ENCODE measurements at places on chromosomes 6 and 20. TPM values are rescaled to one million over a fixed set of nuclear protein-coding genes. Genes with fewer than 3 reads are reported as not detected.

Gene CDKN1A
- 404 TPM for total RNA-seq

Gene SLC23A2
- 11.2 TPM for total RNA-seq

Gene CDH4
- 8.5 TPM for total RNA-seq

Gene POM121L2
- total RNA-seq, result not detected

Gene OR2H1
- total RNA-seq, result not detected

Gene DAAM2
- 6.5 TPM for total RNA-seq

Gene C6orf141
- 55.3 TPM for total RNA-seq

Gene TNFRSF6B
- total RNA-seq, result 57.4 TPM

Gene FOXO3
- 34.6 TPM for total RNA-seq

Gene PDE10A
- 2.3 TPM for total RNA-seq

Gene TSBP1
- not detected for total RNA-seq

Gene PPP1R14C
- 1.9 TPM for total RNA-seq

Gene MYCT1
- under 0.01 TPM for total RNA-seq

Gene DEFB123
- total RNA-seq, result not detected

Gene SPEF1
- 0.25 TPM for total RNA-seq

Gene RSPH4A
- 0.12 TPM for total RNA-seq

Gene MYLK4
- total RNA-seq, result 0.25 TPM

Gene NPEPL1
- 28.2 TPM for total RNA-seq

Gene THEMIS
- total RNA-seq, result not detected

Gene ERVFRD-1
- total RNA-seq, result 0.12 TPM

Gene CD24
- 1.2 TPM for total RNA-seq

Gene RCAN2
- 1.5 TPM for total RNA-seq

Gene FAM209B
- not detected for total RNA-seq

Gene SLPI
- total RNA-seq, result not detected

Gene GUCA1A
- total RNA-seq, result not detected

Gene HLA-F
- total RNA-seq, result 1.4 TPM

Gene TSPO2
- not detected for total RNA-seq

Gene KIFC1
- 15.0 TPM for total RNA-seq

Gene SPAG4
- 12.7 TPM for total RNA-seq

Gene BPI
- not detected for total RNA-seq

Gene PHACTR3
- not detected for total RNA-seq

Gene NEDD9
- 0.33 TPM for total RNA-seq

Gene KIAA1755
- total RNA-seq, result 0.66 TPM

Gene GSTA2
- total RNA-seq, result not detected

Gene MYB
- 0.12 TPM for total RNA-seq

Gene ECT2L
- not detected for total RNA-seq

Gene PNPLA1
- total RNA-seq, result not detected
